Activated B cell treated with CpG ODN at 0.5 μM for 24 hours (primary cell): ENCODE measurements at places on chromosomes 16 and 17.

GRCh38 chr16:56477096-56477878 is 25.9 kb downstream of the OGFOD1 start:
- DNase-seq, result no peak

GRCh38 chr17:7295230-7296180 is 1.1 kb upstream of the YBX2 start:
- no peak for DNase-seq

GRCh38 chr16:60127196-60127595 is 1393.1 kb upstream of the GOT2 start:
- DNase-seq, result no peak

DNA sequence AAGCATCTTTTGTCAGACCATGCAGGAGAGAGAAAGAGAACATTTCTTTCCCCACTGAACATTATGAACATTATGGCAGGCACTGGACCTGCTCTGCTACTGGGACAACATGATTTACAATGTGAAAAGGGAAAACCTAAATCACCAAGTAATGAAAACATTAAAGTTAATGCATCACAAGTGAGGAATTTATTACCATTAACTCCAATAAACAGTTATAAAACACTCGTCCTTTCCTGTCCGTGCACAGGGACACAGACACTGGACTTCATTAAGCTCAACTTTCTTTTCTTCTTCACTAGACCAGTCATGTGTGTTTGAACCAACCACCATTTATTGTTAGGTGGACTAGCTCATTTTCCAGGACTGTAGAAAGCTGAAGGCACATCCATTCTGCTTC is 95.4 kb downstream of the SNX11 start:
- no peak for DNase-seq

- no peak for DNase-seq
Measured at GRCh38 chr16:17938546-17938945, 398.0 kb downstream of the NPIPA8 start.

GRCh38 chr16:11047939-11048800 is 103.8 kb downstream of the CLEC16A start:
- no peak for DNase-seq

GRCh38 chr17:4913994-4914393 is 11.1 kb upstream of the CHRNE start:
- DNase-seq, result no peak

GRCh38 chr17:6286233-6286632 is 148.7 kb downstream of the AIPL1 start:
- DNase-seq, result no peak

- DNase-seq, result no peak
Measured at GRCh38 chr17:21282231-21282630, 2.3 kb upstream of the MAP2K3 start.
